ENCODE measurements at places on chromosomes 4 and X.

- no peak for DNase-seq
These were observed 1801.3 kb upstream of the PCDH10 start for GRCh38 chr4:131347816-131348215.

DNA sequence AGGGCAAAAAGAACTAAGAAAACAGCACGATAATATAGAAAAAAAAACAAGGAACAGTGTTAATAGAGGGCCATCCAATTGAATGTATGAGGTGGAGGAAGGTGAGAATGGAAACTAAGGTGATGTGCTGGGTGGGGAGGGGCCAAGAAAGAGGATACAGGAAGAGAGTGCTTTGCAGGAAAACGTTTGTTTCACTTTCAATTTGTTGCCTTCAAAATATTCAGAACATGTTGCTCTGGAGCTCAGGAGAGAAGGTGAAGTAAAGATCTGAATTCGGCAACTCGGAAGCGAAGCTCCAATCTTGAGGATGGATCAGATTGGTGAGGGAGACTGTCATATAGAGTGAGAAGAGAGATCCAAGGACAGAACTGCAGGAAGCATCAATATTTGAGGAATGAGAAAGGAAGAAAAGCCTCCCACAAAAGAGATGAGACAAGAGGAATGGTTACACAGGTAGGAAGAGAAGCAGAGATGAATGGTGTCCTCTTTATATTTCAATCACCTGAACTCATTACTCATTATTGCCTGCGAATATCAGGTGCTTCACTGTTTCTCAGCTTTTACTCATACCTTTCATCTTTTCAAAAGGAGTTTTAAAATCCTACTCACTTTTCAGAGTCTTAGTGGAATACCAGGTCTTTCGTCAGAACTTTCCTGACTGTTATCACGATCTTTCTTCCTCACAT, 14.7 kb upstream of the SEC24D start:
- no peak for DNase-seq

DNA sequence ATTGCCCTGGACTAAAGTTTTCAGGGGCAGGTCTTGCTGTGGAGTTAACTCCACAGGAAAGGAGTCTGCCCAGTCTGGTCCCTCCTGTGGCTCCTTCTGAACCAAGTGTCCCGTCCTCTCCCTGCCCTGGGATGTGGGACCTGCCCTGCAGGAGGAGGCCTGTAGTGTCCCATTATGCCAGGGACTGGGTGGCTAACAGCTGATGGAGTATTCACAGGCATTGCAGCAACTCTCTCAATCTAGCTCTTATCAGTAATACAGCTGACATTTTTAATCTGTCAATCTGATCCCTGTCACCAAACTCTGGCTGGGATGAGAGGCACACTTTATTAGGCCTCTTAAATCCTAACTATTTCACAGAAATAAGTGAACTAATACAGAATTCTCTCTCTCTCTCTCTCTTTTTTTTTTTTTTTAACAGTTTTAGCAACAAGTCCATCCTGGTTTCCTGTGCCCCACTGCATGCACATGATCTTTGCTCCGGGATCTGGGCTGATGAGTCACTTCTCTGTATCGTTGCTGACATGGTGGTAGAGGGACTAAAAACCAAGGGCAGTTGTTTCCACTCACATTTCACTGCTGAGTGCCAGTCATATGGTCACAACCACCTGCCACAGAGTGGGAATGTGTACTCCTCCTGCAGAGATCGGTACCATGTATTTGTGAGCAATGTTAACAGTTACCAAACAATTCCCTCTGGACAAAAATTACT, 39.1 kb downstream of the HAND2 start:
- peak; percentile 41 for DNase-seq

DNA sequence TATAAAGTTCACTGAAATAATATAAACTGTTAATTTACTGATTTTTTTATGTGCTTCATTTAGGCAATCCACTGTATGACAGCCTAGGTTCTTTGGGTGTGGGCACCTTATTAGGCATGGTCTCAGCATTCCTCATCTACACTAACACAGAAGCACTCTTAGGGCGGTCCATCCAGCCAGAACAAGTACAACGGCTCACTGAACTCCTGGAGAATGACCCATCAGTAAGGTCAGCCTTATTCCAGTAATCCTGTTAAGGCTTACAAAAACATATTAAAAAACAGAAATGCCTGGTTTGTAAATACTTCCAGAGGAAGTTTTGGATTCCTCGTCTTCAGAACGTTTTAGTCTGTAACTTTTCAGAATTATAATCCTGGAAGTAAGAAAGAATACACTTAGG, 80.1 kb downstream of the SLC30A9 start:
- DNase-seq = no peak

DNA sequence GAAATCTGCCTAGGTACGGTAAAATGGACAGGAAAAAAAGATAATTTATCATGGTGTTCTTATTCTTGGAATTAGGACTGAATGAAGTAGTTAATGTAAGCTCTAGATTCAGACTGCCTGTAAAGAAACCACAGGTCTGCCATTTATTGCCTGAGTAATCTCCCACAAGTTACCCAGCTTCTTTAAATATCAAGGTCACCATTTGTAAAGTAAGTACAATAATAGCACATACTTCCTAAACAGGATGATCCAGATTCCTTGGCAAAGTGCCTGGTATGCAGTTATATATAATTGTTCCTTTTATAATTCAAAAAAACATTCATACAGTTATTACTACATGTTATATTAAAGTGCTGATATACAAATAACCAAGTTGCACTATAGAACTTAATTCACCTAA, 368.6 kb downstream of the HNRNPD start:
- DNase-seq = no peak

DNA sequence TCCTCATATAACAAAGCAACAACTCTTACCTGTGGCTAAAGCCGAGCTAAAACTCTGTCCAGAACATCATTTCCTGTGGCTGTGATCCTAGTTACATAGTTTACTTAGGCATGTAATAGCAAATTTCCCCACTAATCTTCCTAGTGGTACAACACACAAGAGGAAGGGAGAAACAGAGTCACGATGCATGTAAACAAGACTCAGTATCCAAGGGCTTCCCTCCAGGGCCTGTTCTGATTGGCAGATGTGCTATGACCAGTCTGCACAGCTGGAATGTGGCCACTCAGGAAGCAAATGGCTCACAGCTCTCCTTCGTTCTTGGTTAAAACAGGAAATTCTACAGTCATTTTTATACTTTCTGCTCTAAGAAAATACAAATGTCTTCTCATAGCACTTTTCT, 49.2 kb upstream of the PRSS48 start:
- DNase-seq = peak; percentile 82

- no peak for DNase-seq
These were observed 6.8 kb upstream of the BCOR start for GRCh38 chrX:40104630-40104984.

DNA sequence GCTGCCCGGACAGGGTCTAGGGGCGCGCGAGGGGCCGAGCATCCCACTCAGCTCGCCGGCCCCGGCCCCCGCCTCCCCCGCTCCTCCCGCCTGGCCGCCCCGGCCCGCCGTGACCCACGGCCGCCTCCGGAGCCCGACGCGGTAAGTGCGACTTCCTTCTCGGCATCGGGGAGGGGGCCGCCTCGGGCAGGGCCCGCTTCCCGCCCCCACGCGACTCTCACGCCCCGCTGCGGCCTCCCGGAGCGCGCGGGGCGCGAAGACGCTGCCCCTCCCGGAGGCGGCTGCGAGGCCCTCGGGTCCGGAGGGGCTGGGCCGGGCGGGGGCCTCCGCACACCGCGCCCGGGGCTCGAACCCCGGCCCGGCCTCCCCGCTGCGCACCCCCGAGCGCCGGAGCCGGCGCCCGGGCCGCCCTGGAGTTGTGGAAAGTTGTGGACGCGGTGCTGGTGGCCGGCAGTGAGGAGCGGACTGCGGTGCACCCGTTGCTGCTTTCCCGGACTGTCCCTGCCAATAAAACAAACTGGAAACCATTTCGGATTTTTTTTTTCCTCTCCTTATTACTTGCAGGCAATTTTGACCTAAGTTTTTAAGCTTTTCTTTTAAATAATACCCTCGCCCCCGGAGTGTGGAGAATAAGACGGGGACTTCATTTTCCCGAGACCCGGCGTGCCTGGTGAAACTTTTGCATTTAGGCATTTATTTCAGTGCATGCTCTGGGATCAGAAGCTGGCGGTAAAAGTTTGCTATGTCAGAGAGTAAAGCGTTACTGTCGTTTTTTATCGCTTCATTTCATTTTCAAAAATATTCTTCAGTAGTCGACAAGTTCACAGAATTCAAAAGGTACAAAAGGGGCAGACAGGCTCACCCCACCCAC, 13.0 kb upstream of the TMEM156 start:
- DNase-seq = no peak

DNA sequence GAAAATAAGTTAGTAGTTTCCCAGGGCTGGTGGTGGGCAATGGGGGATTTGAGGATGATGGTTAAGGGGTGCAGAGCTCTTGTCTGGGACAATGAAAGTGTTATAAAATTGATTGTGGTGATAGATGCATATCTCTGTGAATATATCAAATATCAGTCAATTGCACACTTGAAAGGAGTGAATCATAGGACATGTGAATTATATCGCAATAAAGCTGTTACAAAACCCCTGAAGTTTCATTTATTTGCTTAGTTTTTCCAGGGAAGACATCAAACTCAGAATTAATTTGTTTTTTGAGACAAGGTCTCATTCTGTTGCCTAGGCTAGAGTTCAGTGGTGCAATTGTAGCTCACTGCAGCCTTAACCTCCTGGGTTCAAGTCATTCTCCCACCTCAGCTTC, 17.9 kb upstream of the YIPF6 start:
- DNase-seq = no peak
